Astrocyte of the spinal cord (primary cell): ENCODE measurements at places on chromosomes 7 and 10.
A peak's percentile ranks its signal among the peaks of the same experiment; 100 is the strongest.

DNA sequence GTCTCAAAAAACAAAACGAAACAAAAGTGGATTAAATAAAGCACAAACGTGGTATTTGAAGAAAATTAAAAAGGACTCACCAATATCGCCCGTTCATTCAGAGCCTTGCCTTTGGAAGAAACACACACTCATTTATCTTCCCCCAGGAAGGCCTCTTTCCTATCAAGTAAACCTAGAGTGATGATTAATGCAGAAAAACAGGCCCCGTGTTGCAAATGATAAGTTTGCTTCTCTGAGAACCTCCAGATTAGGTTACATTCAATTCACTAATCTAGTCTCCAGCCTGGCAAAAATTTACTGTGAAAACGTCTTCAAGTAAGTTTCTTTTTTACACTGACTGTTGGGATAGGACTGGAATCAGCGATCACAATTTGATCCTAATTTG, 78.0 kb upstream of the C1GALT1 start:
- no peak for DNase-seq

GRCh38 chr10:118423800-118424442, 81.8 kb upstream of the FAM204A start:
- peak; percentile 88 for DNase-seq

DNA sequence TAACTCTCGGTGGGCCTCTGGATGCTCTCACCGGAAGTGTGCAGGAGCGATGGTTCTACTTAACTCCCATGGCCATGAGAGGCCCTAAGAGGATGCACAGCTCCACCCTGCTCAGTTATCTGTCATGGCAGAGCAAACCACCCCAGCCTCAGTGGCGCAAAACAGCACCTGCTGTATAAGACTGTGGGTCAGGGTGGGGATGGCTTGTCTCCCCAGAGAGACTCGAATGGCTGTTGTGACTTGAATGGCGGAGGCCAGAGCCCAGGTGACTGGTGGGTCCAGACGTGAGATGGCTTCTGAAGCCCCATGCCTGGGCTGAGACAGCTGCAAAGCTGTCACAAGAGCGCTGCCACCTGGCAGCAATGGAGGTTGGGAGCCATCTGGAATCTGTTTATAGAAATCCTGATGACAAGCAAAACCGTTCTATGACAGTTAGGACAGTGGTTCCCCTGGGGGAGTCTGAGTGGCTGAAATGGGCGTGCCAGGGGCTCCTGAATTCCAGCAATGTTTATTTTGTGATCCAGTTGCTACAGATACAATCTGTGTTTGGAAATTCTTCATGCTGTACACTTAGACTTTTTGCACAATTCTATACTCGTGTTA, 490.5 kb downstream of the TCERG1L start:
- no peak for DNase-seq

- no peak for DNase-seq
These were observed 160.9 kb upstream of the SMIM30 start for GRCh38 chr7:113279256-113279655.

DNA sequence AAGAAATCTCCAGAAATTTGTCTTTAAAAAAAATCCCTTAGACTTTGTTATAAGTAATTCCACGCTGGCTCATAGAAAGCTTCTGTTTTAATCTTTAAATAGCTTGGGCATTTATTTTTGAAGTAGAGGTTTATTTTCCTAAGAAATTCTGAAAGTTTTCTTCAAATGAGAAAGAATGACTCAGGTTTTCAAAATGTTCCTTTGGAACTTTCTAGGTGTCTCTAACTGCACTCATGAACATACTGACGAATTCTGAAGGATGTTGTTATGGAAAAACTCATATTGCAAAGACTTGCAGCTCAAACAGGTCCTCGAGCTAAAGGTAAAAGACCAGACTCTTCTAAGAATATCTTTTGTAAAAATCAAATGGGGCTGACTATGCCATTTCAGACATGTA, 10.7 kb downstream of the DGKI start:
- DNase-seq = peak; percentile 48

DNA sequence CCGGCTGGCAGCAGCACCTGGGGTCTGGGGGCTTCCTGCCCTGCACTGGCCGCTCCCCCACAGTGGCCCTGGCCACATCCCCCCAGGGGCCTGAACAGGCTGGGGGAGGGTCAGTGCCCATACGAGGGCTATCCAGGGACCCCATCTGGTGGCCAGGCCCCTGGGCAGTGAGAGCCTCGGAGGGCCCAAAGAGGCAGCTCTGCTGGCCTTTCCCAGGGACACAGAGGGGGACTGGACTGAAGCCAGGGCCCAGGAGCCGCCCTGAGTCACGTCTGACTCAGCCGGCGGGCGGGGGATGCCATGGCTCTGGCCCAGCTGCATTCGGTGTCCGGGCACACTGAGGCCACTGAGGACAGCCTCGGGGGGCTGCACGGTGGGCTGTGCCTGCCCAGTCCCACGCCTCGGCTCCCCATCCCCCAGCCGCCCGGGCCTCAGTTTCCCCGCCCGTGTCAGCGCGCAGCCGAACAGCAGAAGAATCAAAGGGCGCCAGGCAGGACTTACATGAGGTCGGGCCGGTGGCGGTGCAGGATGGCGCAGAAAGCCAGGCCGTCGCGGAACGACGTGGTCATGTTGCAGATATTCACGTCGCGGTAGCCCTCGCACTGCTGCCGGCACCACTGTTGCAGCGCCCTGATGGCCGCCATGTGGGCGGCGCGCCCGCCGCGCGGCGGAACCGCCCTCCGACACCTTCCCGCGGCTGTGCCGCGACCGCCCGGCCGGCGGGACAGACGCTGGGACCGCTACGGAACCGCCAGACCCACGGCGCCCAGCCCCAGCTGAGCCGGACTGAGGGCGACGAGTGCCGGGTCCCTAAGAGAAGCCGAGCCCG, at the start of gene MICALL2:
Gene MICALL2 (minus strand): TSS at position 788 of the 829 bp plus-strand sequence. CDS start 144 bp downstream, at position 644.
- DNase-seq = peak; percentile 88

- no peak for DNase-seq
These were observed 7.1 kb downstream of the MRC1 start for GRCh38 chr10:17816199-17816598.

GRCh38 chr10:90591629-90592028, 266.2 kb downstream of the HTR7 start:
- DNase-seq = no peak

- no peak for DNase-seq
These were observed 282.4 kb downstream of the ADARB2 start for GRCh38 chr10:1454951-1455350.

DNA sequence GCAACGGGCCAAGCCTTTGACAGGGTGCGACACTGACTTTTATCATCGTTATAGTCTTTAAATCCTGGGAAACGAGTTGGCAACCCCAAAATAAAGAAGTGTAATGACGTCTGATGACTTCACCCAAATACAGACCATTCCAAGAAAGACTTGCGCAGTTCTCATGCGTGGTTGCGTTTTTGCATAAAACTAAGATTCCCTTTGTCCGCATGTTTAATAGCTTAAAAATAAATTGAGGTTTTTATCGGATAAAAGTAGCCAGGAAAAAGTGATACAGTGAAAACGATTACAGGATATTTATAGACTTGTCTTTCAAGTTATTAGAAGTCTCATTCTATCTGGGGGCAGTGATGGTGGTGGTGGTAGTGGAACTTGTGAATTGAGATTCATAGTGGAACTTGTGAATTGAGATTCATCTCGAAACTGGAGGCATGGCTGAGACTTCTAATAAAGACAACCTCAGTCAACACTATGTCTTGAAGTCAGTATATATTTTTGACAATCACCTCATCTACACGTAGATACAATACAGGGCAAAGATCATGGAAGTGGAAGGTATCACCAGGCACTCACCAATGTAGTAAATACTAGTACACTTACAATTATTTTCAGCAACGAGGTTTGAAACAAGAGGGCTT, 1.2 kb upstream of the NAMPT start:
- DNase-seq = peak; percentile 55

- no peak for DNase-seq
These were observed 101.2 kb downstream of the DYNC2I1 start for GRCh38 chr7:158957510-158957906.

GRCh38 chr7:112624416-112624815, 143.6 kb downstream of the LSMEM1 start:
- DNase-seq = no peak

DNA sequence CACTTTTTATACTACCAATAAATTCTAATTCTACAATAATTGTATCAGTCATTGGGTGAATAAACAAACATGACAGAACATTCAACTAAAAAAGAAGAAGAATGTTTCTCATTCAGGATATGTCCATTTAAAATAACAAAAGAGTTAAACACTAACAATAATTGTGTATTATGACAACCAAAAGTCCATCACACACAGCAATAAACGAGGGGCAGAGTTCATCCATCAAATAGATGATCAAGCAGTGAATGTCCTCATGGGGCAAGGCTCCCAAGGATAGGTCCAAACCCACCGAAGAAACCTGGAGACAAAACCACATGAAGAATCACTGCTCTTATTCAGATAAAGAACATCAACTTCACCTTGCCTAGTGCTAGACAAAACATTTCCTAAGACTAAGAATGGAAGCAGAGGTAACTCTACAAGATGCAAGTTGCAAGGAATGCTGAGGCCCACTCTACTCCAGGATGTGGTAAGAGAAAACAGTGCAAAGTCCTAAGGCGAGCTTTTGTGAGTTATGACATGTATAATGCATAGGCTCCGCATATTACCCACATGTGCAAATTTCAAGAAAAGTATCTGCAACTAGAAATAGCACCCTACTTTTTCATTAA, 115.1 kb downstream of the PARD3 start:
- no peak for DNase-seq

DNA sequence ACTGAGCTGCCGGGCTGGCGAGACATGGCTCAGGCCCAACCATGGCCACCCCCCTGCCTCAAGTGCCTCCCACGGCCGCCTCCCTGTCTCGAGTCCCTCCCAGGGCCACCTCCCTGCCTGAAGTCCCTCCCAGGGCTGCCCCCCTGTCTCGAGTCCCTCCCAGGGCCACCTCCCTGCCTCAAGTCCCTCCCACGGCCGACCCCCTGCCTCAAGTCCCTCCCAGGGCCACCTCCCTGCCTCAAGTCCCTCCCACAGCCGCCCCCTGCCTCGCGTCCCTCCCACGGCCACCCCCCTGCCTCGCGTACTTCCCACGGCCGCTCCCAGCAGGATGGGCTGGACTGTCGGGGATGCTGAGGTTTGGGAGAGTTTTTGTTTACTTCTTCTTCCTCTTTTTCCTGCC, 462.5 kb downstream of the PTPRN2 start:
- DNase-seq = no peak

DNA sequence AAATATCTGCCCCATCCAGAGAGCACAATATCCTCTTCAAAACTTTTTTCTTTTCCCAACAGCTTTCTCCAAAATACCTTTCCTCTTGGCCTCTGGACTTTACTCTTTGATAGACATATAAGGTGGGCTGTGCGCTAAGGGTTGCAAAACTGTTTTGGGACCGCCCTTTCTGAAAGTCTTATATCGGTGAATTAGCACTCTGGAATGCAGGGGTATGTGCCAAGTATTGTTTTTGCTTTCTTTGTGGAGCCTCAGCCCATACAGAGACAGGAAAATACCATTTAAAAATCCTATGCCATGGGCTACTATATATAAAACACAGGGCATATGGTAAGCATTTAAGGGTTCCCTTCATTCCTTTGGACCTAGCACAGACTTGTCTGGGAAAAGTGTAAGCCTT, 37.7 kb downstream of the PPP1R17 start:
- no peak for DNase-seq

- peak; percentile 83 for DNase-seq
These were observed 108.4 kb upstream of the FAM3C start for GRCh38 chr7:121504482-121504881.

DNA sequence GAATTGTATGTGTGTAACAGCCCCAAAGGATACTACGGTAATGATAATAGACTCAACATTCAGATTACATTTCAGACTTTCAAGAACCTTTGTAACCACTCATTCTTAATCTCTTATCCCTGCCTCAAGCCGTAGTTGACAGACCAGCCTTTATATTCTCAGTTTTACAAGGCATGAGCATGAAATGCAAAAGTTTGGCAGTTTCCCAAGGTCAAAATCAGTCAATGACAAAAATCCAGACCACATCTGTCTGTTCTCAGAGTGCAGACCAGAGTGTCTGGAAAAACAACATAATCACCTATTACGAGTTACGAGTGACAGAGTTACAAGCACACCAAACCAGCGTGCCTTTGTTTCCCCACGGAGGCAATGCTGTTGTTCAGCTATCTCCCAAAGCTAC, 178.6 kb upstream of the LRGUK start:
- DNase-seq = no peak

GRCh38 chr7:94440451-94441039, 45.9 kb downstream of the COL1A2 start:
- DNase-seq = peak; percentile 53

DNA sequence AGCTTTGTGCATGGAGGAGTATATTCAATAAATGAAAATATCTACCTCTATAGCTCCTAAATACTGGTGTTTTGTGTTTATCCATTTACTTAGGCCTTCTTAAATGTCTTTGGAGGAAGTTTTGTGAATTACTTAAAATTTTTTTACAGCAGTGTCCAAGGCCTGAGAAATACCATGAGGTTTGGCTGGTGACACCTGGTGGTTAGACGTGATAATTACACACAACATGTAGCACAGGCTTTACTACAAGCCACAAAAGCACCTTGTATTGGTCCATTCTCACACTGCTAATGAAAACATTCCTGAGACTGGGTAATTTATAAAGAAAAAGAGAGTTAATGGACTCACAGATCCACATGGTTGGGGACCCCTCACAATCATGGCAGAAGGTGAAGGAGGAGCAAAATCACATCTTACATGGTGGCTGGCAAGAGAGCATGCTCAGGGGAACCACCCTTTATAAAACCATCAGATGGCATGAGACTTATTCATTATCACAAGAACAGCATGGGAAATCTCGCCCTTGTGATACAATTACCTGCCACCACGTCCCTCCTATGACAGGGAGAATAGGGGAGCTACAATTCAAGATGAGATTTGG, 20.6 kb downstream of the HYAL4 start:
- peak; percentile 76 for DNase-seq

- DNase-seq = peak; percentile 67
These were observed 88.1 kb upstream of the DDC start for GRCh38 chr7:50653126-50653864.

DNA sequence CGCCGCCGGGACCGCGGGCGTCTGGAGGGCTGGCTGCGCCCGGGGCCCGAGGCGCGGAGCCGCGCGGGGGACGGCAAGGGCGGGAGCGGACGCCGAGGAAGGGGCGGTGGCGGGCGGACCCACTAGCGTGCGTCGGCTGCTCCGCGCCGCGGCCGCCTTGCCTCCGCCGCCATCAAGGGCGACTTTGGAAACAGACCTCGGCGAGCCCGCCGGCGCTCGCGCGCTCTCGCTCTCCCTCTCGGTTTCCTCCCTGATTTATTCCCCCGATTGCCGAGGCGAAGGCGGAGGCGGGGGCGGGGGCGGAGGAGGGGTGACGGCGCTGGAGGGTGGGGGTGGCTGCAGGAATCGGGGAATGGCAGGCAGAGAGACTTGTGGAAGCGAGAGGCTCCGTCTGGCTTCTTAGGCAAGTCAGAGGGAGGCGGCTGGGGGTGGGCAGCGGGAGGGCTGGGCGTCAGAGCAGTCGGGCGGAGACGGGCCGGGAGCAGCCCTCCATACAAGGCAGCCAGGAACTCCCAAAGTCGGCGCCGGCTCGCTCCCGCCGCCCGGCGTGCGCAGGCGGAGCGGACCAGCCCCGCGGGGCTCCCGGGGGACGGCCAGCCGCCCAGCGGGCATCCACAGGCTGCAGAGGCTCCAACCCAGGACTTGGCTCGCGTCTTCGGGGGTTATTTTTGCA, at the start of gene CACNA2D1:
Gene CACNA2D1 (minus strand): TSS at position 231 of the 673 bp plus-strand sequence.
- peak; percentile 87 for DNase-seq
